Panc1 (cell line): ENCODE measurements at places on chromosomes 3 and 15. TPM values are rescaled to one million over a fixed set of nuclear protein-coding genes. Genes with fewer than 3 reads are reported as not detected.
A peak's percentile ranks its signal among the peaks of the same experiment; 100 is the strongest.

DNA sequence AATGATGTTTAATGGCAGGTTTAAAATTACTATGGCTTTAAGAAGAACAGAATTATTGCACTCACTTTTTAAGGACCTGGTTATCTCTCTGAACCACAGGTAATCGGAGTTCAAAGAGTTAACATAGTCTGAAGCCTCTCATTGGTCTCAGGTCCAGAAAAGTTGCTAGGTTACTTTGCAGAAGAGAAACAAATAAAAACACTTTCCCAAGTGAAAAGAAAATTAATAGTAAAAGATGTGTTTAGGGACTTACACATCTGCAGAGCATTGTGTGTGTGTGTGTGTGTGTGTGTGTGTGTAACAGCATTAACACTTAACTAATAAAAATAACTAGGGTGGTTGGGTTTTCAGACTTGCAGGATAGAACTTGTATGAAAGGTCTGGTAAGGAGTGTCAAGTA is 1.0 kb downstream of the MASP1 start:
- H3K36me3 ChIP-seq, result no peaks in the 10 kb centered on the region
- no peak overlapping the region for H3K27ac ChIP-seq
- no peak overlapping the region for H3K4me3 ChIP-seq

The TTLL13 gene
- total RNA-seq, result 0.39 TPM

GRCh38 chr3:189014526-189014925 is 157.2 kb upstream of the TPRG1 start:
- H3K27ac ChIP-seq, result no peak overlapping the region
- no peaks in the 10 kb centered on the region for H3K36me3 ChIP-seq
- DNase-seq, result no peak
- no peak overlapping the region for H3K4me3 ChIP-seq
- H3K27me3 ChIP-seq, result no peaks in the 10 kb centered on the region

The TMEM89 gene
- not detected for total RNA-seq

DNA sequence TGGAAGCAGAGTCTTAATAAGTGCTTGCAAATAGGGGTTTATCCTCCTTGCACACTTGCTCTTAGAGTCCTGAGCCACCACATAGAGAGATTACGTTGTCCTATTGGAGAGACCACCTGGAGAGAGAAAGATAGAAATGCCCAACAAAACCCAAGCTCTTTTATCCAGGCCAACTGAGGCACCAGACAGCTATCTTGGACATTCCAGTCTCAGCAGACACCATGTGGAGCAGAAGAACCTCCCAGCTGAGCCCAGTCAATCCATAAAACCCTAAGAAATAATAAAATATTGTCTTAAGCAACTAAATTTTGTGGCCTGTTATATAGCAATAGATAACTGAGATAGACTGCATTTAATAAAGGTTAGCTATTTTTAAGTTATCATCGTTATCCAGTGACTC is 105.7 kb upstream of the PFN2 start:
- H3K4me1 ChIP-seq, result peaks cover 52% of the 10 kb centered on the region
- no peak for DNase-seq
- H3K4me3 ChIP-seq, result no peak overlapping the region
- no peaks in the 10 kb centered on the region for H3K27me3 ChIP-seq
- no peak overlapping the region for H3K27ac ChIP-seq

DNA sequence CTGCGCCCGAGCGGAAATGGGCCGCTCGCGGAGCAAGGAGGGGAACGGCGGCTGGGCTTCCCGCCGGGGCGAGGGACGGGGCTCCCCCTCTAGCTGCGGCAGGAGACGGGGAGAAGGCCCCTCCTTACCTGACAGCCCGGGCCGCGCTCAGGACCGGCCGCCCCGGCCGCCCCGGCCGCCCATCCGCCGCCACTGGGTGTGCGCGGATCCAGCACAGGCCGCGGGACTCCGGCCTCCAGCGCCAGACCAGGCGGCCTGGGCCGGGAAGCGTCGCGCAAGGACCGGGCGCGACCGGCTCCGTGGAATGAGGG is 296 bp downstream of the TPRA1 start:
- peak overlapping the region; percentile 65 for H3K27ac ChIP-seq
- peak overlapping the region; percentile 84 for H3K4me3 ChIP-seq
- no peaks in the 10 kb centered on the region for H3K27me3 ChIP-seq
- DNase-seq, result no peak
- H3K4me1 ChIP-seq, result peaks cover 18% of the 10 kb centered on the region
- peaks cover 2% of the 10 kb centered on the region; the same call in 1 of the 2 replicates for H3K36me3 ChIP-seq

DNA sequence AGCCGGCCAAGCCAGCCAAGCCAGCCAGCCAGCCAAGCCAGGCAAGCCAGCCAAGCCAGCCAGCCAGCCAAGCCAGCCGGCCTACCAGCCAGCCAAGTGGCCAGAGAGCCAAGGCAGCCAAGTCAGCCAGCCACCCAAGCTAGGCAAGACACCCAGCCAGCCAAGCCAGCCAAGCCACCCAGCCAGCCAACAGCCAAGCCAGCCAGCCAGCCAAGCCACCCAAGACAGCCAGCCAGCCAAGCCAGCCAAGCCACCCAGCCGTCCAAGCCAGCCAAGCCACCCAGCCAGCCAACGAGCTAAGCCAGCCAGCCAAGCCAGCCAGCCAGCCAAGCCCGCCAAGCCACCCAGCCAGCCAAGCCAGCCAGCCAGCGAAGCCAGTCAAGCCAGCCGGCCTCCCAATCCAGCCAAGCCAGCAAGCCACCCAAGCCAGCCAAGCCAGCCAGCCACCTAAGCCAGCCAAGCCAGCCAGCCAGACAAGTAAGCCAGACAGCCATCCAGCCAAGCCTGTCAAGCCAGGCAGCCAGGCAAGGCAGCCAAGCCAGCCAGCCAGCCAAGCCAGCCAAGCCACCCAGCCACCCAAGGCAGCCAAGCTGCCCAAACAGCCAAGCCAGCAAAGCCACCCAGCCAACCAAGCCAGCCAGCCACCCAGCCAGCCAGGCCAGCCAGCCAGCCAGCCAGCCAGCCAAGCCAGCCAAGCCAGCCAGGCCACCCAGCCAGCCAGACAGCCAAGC is 200.5 kb downstream of the GOLGA6L6 start:
- no peaks in the 10 kb centered on the region for H3K36me3 ChIP-seq
- H3K4me3 ChIP-seq, result no peak overlapping the region

DNA sequence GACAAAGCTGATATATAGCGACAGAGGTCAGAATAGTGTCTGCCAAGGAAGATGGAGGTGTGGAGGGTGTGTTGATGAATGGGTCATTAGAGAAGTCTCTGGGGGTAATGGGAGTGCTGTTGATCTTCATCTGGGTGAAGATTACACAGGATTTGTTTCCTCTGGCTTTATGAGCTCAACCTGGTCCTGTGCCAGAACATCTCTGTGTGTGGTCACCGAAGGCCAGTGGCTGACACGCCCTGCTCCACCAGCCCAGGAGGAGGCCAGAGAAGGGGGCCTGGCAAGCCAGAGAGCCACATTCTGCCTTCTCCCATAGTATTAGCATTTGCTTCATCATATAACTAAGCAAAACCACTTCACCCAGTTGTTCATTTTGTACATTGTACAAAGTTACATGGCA is 121.1 kb downstream of the ZNF621 start:
- no peaks in the 10 kb centered on the region for H3K4me1 ChIP-seq
- H3K4me3 ChIP-seq, result no peak overlapping the region
- H3K27ac ChIP-seq, result no peak overlapping the region
- no peaks in the 10 kb centered on the region for H3K27me3 ChIP-seq
- H3K36me3 ChIP-seq, result no peaks in the 10 kb centered on the region

DNA sequence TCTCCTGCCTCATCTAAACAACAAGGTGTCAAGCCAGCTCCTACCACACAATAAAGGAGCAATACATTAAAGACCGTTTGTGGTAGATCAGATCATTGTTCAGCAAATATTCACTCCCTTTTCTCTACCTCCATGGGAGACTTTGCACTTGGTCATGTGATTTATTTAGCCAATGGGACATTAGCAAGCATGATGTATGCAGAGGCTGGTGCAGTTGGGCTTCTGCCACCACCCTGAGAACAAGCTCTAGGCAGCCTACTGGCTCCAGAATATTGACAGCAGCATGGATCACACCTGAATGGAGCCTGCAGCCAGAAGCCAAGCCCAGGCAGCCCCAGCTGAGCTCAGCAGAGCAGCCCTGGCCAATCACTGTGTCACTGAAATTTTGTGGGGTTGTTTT is 99.4 kb upstream of the UBE2E2 start:
- H3K4me1 ChIP-seq, result no peaks in the 10 kb centered on the region
- no peaks in the 10 kb centered on the region for H3K36me3 ChIP-seq
- peaks cover 4% of the 10 kb centered on the region; the same call in 1 of the 2 replicates for H3K27me3 ChIP-seq
- no peak for DNase-seq
- no peak overlapping the region for H3K27ac ChIP-seq

The ADAMTSL3 gene
- not detected for total RNA-seq

GRCh38 chr3:155232605-155233004 is 60.9 kb downstream of the STRIT1 start:
- no peaks in the 10 kb centered on the region for H3K27me3 ChIP-seq
- H3K36me3 ChIP-seq, result no peaks in the 10 kb centered on the region
- H3K27ac ChIP-seq, result no peak overlapping the region
- H3K4me1 ChIP-seq, result no peaks in the 10 kb centered on the region

The PPP1R14D gene
- total RNA-seq, result 0.64 TPM

The OXTR gene
- total RNA-seq, result 2.7 TPM

DNA sequence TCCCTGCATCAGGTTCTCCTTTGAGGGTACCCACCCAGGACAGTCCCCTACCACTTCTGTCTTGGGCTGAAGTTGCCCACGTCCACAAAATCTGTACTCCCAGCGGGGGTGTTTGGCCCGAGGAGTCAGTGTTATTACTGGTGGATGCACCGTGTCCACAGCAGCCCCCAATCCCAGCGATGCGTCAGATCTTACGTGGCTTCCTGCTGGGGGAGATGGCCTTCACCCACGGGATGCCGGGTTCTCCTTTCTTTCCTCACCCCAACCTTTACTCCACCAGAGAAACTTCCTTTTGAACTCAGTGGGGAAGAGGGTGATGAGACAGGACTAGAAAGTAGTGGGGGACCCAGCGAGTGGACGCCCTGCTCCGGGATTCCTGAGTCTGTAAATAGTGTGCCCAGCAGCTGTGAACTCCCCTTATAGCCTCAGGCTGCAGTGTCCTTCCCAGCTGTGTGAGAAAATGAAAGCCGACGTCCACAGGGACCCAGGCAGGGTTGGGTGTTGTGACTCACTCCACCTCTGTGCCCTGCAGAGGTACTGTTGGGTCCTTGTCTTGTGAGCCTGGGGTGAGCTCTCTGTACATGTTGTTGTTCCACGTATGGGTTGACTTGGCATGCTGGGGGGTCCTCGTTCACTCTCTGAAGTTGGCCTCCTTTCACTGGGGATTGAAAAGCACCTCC is 31.5 kb downstream of the CRTAP start:
- H3K27me3 ChIP-seq, result no peaks in the 10 kb centered on the region
- H3K4me1 ChIP-seq, result no peaks in the 10 kb centered on the region; the same call in 1 of the 2 replicates
- H3K36me3 ChIP-seq, result no peaks in the 10 kb centered on the region

DNA sequence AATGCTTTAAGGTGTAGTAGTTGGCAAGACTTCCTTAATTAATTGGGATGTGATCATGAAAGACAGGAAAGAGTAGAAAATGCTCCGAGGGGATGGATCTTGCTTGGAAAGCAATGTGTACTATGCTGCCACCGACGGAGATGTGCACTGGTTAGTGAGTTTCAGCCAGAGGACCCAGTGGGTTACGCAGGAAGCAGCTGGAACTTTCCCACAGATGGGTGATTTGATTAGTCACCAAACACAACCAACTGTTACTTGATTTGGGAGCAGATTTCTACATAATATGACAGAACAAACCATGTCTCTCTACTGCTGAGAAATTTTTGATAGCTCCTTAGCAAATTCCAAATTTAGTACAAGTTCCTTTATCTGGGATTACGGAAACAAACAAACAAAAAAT is 245.4 kb upstream of the MCTP2 start:
- H3K36me3 ChIP-seq, result no peaks in the 10 kb centered on the region
- no peaks in the 10 kb centered on the region for H3K27me3 ChIP-seq
- H3K4me3 ChIP-seq, result no peak overlapping the region
- H3K27ac ChIP-seq, result no peak overlapping the region

GRCh38 chr3:125186261-125186787 is 26.2 kb downstream of the SLC12A8 start:
- no peak overlapping the region for H3K27ac ChIP-seq
- no peak overlapping the region for H3K4me3 ChIP-seq
- H3K4me1 ChIP-seq, result no peaks in the 10 kb centered on the region
- H3K36me3 ChIP-seq, result no peaks in the 10 kb centered on the region
- H3K27me3 ChIP-seq, result no peaks in the 10 kb centered on the region

DNA sequence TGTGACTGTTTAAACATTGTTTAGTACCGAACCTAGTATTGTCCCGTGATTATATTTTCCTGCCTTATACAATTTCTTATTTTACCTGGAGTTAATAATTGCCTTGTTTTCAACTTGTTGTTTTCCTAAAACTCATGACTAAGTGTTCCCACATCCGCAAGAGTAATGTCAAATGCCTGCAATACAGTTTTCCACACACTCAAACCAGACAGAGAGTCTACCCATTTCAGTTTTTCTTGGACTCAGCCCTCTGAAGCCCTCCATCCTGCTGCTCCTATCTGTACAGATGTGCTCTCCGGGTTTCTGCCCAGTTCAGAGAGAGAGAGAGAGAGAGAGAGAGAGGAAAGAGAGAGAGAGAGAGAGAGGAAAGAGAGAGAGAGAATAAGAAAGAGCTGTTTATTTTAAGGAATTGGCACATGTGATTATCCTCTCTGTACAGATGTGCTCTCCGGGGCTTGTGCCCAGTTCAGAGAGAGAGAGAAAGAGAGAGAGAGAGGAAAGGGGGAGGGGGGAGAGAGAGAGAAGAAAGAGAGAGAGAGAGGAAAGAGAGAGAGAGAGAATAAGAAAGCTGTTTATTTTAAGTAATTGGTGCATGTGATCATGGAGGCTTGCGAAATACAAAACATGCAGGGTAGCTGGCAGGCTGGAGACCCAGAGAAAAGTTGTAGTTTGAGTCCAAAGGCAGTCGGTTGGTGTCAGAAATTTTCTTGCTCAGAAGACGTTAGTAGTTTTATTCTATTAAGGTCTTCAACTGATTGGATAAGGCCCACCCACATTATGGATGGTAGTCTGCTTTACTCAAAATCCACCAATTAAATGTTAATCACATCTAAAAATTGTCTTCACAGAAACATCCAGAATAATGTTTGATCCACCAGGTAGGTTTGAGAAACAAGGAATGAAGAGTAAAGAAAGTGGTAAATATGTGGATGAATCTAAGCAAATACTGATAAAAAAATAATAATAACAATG is 104.1 kb upstream of the GOLGA8J start:
- peaks cover 2% of the 10 kb centered on the region; the same call in 1 of the 2 replicates for H3K27me3 ChIP-seq
- H3K27ac ChIP-seq, result no peak overlapping the region
- no peak for DNase-seq
- H3K36me3 ChIP-seq, result no peaks in the 10 kb centered on the region
- no peaks in the 10 kb centered on the region for H3K4me1 ChIP-seq

DNA sequence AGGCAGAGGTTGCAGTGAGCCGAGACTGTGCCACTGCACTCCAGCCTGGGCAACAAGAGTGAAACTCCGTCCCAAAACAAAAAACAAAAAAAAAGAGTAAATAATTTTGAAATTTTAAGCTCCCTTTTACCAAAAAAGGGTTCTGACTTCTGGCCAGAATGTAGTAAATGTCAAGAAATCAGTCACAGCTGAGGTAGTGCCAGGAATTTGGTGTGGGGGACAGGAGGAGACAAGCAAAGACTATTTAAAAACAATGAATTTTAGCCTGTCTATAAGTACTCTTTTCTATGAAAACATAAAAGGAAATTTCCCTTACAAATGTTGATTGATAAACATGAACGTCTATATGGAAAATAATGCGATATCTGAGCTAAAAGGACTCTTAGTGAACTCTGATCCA is 363.7 kb downstream of the FHIT start:
- H3K27ac ChIP-seq, result no peak overlapping the region
- no peak for DNase-seq
- no peaks in the 10 kb centered on the region for H3K4me1 ChIP-seq
- H3K36me3 ChIP-seq, result no peaks in the 10 kb centered on the region
- no peak overlapping the region for H3K4me3 ChIP-seq
- no peaks in the 10 kb centered on the region for H3K27me3 ChIP-seq

GRCh38 chr3:79005084-79005483 is 762.7 kb downstream of the ROBO1 start:
- no peaks in the 10 kb centered on the region for H3K36me3 ChIP-seq
- no peak overlapping the region for H3K4me3 ChIP-seq
- no peaks in the 10 kb centered on the region for H3K27me3 ChIP-seq
- H3K27ac ChIP-seq, result no peak overlapping the region

The LIPH gene
- 19.9 TPM for total RNA-seq
